ENCODE measurements at places on chromosomes 7 and 10.

- DNase-seq, result no peak
Measured at GRCh38 chr7:47550788-47551470, 31.0 kb downstream of the TNS3 start.

DNA sequence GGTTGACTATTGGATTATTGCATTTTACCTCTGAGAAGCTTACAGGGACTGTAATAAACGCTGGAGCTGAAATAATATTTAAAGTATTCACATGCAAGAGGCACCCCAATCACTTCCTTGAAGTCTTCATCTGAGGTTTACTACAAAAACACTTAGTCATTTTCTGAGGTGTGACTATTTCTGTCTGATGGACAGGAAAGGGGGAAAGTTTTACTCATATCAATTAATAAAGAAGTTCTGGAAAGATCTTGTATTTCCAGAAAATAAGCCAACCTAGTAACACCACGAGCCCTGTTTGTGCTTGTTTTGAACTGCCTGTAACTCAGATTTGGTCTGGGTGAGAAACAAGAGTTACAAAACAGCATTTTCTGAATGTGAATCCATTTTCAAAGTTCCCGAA lies 63.9 kb upstream of the PRKCQ start:
- no peak for DNase-seq

DNA sequence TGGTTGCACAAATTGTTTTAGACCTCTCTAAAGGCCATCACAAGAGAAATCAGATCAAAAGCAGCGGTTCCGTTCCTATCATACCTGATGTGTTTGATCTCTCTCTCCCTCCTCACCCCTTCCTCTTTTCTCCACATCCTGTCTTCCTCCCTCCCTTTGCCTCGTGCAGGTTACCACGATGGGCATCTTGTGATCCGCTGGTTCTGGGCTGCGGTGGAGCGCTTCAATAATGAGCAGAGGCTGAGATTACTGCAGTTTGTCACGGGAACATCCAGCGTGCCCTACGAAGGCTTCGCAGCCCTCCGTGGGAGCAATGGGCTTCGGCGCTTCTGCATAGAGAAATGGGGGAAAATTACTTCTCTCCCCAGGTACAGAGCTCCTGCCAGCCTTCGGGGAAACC lies 28.5 kb upstream of the STK17A start:
- DNase-seq, result peak; percentile 30

DNA sequence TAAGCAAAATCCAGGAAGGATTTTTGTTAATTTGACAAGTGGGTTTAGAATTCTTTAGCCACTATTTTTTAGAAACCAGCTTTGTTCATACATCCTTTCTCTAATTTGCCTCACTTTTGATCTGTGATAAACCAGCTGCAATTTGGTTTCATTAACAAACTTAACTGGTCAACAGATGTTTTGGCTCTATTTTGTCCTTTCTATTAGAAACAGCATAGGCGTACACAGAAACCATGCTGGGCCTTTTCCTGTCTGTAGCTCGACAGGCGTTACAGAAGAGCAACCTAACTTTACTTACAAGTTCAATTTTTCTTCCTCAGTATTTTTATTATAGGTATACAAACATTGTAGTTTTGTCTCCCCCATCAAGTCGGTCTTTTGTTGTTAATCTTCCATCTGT lies 28.2 kb downstream of the KAT6B start:
- no peak for DNase-seq

DNA sequence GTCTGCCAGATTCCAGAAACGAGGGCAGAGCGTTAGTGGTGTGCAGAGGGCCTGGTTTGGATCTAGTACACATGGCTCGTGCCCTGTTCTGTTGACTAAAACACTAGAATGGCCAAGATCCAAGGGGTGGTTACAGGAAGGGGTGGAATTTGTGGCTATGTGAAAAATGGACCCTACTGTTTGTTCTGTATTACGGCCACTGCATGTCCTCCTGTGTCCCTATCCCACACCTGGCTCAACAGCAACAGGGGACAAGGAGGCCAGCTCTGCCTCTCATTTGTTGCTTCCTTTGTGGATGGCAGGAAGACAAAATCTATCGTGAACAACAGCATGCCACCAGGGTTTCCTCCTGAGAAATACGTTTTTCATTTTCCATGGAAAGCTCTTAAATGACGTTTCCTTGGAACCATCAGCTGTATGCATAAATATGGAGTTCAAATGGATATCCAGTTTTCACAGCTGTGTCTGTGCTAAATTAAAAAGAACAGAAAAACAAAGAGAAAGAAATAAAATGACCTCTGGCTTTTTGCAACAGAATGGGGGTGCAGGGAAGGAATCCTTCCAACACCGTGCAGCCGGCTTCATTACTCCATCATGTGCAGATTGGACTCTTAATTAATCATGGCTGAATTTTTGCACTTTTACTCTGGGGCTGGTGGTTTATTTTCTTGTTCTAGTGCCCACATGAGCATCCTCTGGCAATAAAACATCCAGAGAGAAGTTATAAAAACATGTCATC lies 318.9 kb downstream of the CXCL12 start:
- DNase-seq, result no peak

DNA sequence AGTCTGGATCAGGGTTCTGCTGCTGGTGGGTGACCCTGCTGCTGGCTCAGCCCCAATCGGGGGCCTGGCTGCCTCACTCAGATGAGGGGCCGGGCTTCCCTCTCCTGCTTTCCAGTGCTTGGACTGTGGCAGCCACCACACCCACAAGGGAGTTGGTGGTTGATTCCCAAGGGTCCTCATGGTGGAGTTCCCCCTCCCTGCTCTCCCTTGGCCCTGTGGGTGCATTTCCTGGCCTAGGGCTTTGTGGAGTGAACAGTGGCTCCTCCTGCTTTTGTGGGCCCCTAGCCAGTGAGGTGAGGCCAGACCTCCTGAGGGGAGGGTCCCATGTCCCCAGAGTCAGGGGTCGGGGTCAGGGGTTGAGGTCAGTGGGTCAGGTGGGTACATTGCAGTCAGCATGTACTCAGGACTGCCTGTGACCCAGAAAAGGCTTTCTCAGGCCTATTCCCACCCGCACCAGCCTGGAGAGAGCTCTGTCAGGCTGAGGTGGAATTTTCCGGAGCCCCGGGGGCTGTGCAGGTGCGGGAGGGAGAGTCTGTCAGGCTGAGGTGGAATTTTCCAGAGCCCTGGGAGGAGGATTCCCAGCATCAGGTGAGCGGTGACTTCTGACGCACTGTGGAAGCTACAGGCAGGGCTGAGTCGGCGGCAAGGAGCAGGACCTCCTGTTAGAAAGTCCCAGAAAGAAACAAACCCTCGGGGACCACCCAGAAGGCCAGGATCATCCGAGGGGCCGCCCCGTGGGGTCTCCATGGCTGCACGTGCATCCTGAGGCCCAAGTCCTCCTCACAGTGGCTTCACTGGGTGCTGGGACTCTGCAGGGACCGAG lies 94.4 kb upstream of the INSIG1 start:
- no peak for DNase-seq

Data from central memory CD4-positive, alpha-beta T cell (primary cell).